ENCODE measurements at places on chromosomes 7 and 10. TPM values are rescaled to one million over a fixed set of nuclear protein-coding genes. Genes with fewer than 3 reads are reported as not detected.

SMKR1 gene
- not detected for polyA plus RNA-seq

NXPH1 gene
- polyA plus RNA-seq, result not detected

CYP26C1 gene
- polyA plus RNA-seq, result 0.18 TPM

CALCR gene
- not detected for polyA plus RNA-seq

GRCh38 chr10:107899075-107899474, 734.6 kb upstream of the SORCS1 start:
- H3K4me1 ChIP-seq, result no peaks in the 10 kb centered on the region
- H3K36me3 ChIP-seq, result no peaks in the 10 kb centered on the region
- DNase-seq, result no peak
- no peak overlapping the region for H3K27ac ChIP-seq

DNA sequence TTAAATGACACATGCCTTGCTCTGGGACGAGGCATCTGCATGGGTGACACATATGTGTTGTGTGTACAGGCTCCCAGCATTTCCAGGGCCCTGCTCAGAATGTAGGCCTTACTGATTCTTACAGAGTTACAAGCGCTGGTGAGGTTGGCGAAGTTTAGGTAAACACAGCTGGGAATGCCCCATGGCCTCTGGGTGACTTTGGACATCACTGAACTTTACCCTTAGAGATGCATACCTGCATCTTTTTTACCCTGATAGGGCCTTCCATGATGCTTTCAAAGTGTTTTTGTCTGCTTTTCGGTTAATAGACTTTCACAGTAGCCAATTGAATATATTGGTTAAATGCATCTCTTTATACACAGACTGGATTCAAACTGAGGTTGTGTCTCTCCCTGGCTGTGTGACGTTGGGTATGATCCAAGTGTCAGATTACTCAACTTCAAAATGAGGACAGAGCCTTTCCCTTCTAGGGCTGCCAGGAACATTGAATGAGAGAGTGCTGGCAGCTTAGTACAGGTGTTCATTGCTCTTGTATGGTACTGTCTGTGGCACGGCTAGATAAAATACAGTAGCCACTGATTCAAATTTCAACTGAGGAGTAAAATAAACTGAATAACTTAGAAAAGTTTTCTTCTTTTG, 29.5 kb downstream of the EGFR start:
- H3K4me3 ChIP-seq, result no peak overlapping the region
- DNase-seq, result no peak
- H3K27me3 ChIP-seq, result no peaks in the 10 kb centered on the region
- no peak overlapping the region for H3K27ac ChIP-seq

- no peaks in the 10 kb centered on the region for H3K4me1 ChIP-seq
- no peaks in the 10 kb centered on the region for H3K36me3 ChIP-seq
- H3K27me3 ChIP-seq, result no peaks in the 10 kb centered on the region
- no peak for DNase-seq
- H3K4me3 ChIP-seq, result no peak overlapping the region
- H3K27ac ChIP-seq, result no peak overlapping the region
Measured at GRCh38 chr10:108817135-108817534, 1106.2 kb downstream of the XPNPEP1 start.

DNA sequence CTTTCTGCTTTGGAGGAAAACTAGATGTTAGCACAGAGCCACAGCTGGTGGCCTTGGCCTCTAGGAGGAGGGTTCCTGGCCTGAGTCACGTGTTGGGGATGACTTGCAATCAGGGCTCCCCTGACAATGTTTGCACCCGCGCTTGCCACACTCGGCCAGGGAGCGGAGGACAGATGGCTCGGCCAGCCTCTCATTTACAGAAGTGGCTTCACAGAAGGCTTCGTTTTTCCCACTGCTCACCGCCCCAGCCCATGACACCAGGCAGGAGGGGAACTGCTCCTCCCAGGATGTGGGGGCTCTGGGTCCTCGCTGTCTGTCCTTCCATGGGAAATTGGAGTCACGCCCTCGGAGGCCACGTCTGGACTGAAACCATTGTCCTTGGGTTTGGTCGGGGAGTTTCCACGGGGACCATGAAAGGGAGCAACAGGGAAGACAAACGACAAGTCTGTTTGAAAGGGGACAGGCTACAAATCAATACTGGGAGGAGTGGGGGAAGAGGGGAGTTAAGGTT, 49.6 kb upstream of the UBE3C start:
- H3K27me3 ChIP-seq, result no peaks in the 10 kb centered on the region
- no peaks in the 10 kb centered on the region for H3K36me3 ChIP-seq
- no peak overlapping the region for H3K27ac ChIP-seq

DNA sequence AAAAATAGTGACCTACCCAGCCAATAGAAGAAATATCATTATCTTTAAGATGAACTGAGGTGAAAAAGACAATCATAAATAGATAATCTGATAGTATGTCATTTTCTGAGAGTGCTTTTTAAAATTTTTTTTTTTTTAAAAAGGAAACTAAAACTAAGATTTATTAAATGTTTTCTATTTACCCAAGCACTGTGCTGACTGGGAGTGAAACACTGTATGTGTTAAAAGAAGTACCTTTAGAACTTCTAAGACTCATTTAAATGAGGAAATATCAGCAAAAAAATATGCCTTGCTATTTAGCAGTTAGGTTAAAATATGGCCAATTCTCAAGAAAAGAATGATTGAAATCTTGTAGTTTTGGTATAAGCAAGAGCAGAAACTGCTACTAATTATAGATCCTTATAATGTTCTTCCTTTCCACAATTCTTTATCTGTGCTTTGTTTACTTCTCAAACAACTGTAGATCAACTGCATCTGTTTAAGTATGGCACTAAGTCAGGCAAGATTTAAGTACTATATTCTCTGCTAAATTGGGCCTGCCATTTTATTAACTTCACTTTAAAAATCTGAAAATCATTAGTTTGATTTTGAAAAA, 39.5 kb upstream of the WNT2 start:
- H3K4me1 ChIP-seq, result no peaks in the 10 kb centered on the region
- no peaks in the 10 kb centered on the region for H3K27me3 ChIP-seq

All from endothelial cell of umbilical vein (primary cell).